ENCODE measurements at places on chromosomes 4 and X. TPM values are rescaled to one million over a fixed set of nuclear protein-coding genes. Genes with fewer than 3 reads are reported as not detected.

SPP1 gene
- 374 TPM for polyA plus RNA-seq

NKX3-2 gene
- 0.51 TPM for polyA plus RNA-seq

FAM184B gene
- polyA plus RNA-seq, result 12.3 TPM

MUC7 gene
- not detected for polyA plus RNA-seq

PAGE4 gene
- not detected for polyA plus RNA-seq

DNA sequence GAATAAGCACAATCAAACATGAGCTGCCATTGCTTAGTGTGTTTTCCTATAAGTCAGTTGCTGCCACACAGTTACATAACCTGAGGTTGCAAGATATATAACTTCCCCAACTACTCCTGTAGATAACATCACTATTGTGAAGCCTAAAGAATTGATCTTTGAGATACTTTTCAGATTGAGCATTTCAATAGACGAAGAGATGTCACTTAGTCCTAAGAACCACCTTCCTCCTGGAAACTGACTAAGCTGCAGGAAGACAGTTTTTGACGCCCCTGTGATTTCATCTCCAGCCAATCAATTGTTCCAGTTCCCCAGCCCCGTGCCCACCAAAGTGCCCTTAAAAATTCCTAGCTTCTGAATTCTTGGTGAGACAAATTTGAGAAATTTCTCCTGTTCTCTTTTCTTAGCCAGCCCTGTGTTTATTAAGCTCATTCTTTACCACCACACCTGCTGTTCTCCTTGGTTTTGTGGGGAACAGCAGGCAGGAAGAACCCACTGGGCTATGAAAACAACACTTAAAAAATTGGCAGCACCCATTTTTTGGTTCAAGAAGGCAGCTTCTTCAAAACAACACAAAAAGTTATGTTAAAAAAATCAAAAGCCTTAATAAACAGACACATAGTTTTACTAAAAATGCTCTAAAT is 317.1 kb upstream of the PABPC4L start:
- no peak for DNase-seq

DNA sequence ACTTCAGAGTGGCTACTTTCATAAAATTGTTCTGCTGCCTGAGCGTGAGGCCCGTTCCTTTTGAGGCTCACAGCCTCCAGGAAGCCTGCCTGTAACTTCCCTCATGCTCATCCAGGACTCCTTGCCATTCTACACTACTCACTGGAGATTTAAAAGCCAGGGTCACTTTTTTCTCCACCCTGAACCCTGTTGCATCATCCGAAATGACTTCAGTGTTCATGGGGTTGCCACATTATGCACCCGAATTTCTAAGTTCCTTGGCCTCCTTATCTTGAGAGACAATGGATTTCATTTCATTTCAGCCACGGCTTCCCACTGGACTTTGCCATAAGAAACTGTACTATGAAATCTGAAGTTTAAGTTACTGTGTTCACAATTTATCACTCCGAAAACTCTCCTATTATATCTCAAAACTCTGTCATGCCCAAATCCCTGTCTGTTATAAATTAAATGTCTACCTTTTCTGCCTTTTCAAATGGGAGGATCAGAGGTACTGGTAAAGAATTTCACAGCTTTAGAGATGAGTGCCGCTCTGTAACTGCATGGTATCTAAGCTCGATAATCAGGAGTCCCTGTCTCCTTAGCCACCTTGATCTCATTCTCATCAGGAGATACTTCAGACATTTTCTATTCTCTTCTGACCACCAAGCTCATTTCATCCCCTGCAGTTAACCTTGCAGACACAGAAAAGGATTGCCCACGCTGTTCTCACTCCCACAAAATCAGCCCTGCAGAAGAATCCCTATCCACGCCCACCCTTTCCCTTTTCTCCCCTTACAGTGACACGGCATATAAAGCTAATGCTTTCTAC is 59.9 kb downstream of the TRIML1 start:
- no peak for DNase-seq

DNA sequence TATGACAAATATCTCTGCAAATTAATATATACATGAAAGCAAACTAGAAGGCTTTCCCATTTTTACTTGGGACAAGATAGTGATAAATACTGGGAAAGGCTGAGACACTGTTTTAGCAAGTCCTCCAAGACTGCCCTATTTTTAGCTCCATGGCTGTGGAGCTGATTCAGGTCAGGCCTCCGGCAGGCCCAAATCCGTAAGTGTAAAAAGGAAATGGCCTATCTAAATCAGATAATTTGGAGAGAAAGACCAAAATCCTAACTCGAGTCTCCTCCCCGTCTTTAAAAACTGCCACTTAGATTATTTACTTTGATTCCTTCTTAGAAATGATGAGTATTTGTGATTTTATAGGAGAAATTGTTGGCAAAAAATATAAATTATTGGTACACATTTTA is 2.9 kb downstream of the OTUD4 start:
- no peak for DNase-seq

GRCh38 chr4:145939856-145940255 is 1.2 kb upstream of the ZNF827 start:
- no peak for DNase-seq

DNA sequence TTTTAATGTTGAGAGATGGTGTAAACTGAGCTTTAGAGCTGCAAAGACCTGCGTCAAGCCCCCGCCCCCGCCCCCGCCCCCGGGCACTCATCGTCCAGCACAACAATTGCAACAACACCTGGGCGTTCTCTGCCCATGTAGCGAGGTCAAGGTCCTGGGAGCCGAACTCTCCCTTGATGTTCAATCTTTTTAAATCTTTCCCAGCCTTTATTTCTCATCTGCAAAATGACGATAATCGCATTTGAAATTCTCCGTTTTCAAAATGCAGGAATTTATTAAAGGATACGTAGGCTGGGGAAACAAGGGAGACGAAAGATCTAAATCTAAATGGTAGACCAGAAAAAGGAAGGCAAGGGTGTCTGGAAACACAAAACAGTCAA is 648 bp upstream of the MSMO1 start:
- DNase-seq, result no peak

GRCh38 chr4:17559709-17560048 is 17.3 kb upstream of the LAP3 start:
- DNase-seq, result no peak

DNA sequence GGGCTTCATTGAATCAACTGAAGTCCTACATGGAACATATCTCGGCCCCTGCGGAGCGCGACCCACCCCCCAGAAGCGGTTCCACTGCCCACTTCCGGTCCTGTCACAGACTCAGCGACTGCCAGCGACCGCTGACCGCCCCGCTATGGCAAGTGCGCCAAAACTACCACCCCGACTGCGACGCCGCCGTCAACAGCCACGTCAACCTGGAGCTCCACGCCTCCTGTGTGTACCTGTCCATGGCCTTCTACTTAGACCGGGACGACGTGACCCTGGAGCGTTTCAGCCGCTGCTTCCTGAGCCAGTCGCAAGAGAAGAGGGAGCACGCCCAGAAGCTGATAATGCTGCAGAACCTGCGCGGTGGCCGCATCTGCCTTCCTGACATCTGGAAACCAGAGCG is 14.8 kb upstream of the FAM47A start:
- DNase-seq, result no peak

GRCh38 chr4:55458164-55458563 is 62.4 kb downstream of the TMEM165 start:
- no peak for DNase-seq

DNA sequence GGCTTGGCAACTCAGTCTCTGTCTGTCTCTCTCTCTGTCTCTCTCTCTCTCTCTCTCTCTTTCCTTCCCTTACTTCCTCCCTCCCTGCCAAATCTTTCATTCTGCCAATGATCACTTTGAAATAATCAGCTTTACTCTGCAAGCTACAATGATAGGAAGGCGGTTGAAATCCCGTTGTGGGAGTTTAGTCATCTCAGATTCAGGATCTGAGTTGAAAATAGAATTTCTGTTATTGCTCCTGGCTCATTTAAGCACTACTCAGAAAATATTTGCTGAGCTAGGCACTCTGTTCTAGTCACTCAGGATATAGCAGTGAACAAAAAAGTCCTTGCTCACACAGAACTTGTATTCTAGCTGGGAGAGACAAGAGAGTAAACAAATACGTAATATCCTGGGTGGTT is 56.3 kb upstream of the DCTD start:
- DNase-seq, result no peak

DNA sequence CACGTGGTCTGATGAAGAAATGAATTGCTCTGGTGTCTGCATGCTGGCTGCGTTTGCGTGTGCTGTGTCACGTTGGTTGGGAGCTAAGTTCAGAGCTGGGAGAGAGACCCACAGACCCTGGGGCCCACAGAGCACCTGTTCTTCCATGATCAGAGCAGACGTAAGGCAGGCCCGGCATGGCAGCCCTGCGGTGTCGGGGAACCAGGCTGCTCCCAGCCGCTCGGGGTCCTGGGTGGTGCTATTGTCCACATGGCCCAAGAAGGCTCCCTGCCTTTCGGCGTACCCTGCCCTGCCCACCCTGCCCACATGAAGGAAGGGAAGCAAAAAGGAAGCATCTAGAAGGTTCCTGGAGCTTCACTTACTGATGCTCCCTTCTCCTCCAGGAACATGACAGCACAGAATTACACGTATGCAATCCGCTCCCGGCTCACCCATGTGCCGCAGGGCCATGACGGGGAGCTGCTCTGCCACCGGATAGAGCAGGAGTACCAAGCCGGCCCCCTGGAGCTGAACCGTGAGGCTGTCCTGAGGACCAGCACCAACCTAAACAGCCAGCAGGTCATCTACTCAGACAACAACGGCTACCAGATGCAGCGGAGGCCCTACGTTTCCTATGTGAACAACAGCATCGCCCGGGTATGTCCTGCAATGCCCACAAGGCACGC is 30.9 kb upstream of the MRFAP1 start:
- no peak for DNase-seq

GRCh38 chr4:78654807-78655206 is 103.2 kb downstream of the ANXA3 start:
- DNase-seq, result no peak

GRCh38 chr4:10706236-10706635 is 21.7 kb upstream of the CLNK start:
- no peak for DNase-seq

GRCh38 chr4:72432975-72433374 is 136.0 kb downstream of the ADAMTS3 start:
- no peak for DNase-seq

GRCh38 chr4:21795091-21795490 is 153.5 kb downstream of the KCNIP4 start:
- DNase-seq, result no peak

DNA sequence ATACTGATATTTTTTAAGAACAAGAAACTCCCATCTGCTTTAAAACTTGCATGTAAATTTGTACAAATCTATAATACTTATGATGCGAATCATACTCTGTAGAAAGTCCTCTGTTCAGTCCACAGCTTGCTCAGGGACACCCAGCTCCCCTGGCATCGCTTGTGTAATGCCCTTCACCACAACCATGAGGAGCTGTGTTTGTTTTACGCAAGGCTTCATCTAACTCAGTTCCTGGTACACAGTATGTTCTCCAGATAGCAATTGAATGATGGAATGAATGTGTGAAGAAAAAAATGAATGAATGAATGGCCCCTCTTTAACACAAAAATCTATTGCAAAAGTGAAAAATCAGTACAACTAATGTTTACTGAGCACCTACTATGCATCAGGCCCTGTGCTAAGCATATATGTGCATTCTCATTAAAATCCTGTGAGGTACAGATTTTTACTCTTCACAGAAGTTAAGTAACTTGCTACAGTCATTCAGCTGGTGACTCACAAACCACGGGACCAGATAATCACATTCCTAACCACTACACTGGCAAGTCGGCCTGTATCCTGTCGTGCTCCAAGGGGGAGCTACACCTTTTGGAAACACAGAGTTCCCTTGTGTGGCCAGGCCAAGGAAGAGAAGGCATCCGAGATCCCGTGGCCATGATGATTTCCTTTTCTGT is 58.7 kb upstream of the KDR start:
- no peak for DNase-seq

DNA sequence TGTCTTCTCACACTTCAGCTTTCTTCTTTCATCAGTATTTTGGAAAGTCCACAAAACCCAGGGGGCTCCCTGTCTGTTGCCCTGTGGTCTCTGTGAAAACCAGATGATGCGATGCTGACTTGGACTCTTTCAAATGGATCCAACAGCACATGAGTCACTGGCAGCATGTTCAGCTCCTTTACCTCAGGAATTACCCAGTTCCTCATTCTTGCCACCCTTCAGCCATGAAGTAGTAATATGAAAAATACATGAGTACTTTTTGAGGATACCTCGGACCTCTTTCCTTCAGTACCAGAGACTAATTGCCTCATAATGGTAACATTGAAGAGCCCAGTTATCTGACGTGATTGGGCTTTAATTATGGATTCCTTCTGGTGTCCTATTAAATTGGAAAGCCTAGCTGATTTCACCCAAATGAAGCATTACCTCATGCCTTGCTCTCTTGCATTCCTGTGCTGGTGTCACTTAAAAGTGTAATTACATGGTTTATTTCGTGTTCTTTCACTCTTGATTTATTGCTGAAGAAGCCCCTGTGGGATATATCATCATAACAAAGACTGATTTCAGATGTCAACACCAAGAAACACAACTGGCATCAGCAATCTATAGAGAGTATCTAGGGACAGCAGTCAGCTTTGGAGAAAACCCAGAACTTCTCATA is 63.4 kb downstream of the NFKB1 start:
- no peak for DNase-seq

GRCh38 chrX:69136546-69137331 is 28.5 kb downstream of the PJA1 start:
- no peak for DNase-seq

- no peak for DNase-seq
Measured at GRCh38 chrX:63751481-63751880, 33.5 kb downstream of the ARHGEF9 start.

DNA sequence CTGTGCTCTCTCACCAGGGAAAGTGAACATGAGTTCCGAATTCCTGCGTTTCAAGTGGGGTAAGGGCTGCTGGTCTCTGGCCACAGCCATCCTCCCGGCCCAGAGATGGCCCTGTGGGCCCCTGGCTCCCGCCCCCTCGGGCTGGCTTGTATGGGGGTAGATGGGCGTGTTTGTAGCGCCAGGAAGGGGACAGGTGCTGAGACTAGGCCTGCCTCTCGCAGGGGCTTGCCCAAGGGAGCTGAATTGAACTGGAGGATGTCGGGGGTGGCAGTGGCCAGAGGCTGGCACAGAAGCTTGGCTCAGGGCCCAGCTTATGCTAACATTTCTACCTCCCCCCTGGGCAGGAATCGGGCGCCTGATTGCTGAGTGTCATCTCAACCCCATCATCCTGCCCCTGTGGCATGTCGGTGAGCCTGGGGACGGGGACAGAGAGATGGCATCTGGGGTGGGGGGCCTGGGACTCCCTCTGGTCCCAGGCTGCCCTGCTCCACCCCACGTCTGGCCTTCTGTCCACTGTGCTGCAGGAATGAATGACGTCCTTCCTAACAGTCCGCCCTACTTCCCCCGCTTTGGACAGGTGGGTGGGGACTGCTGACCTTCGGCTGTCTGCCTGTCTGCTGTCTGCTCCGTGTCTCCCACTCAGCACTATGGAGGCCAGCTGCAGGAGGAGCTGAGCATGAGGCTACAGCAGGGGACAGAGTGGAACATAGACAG is 8.5 kb downstream of the TAFAZZIN start:
- DNase-seq, result no peak

DNA sequence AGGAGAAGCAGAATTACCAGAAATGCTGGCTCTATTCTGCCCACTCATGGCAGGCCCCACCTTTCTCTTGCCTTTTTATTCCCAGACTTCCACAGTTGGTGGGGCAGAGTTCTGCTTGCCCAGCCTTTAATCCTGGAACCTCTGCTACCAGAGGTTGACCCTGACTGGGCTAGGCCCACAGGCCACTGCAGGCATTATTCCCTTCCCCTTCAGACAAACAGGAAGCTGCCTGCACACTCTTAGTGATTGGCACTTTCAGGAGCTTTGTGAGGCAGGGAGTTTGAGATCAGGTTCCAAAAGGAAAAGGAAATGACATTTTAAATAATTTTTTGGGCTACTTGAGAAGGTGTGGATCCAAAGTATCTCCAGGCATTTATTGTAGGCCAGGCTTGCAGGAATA is 18.8 kb downstream of the MSN start:
- DNase-seq, result no peak
